Stimulated activated CD8-positive, alpha-beta memory T cell treated with anti-CD3 and anti-CD28 coated beads, Interleukin-15, amount 100 ng/mL, for 24 hours (primary cell): ENCODE measurements at places on chromosomes 12 and 14.

DNA sequence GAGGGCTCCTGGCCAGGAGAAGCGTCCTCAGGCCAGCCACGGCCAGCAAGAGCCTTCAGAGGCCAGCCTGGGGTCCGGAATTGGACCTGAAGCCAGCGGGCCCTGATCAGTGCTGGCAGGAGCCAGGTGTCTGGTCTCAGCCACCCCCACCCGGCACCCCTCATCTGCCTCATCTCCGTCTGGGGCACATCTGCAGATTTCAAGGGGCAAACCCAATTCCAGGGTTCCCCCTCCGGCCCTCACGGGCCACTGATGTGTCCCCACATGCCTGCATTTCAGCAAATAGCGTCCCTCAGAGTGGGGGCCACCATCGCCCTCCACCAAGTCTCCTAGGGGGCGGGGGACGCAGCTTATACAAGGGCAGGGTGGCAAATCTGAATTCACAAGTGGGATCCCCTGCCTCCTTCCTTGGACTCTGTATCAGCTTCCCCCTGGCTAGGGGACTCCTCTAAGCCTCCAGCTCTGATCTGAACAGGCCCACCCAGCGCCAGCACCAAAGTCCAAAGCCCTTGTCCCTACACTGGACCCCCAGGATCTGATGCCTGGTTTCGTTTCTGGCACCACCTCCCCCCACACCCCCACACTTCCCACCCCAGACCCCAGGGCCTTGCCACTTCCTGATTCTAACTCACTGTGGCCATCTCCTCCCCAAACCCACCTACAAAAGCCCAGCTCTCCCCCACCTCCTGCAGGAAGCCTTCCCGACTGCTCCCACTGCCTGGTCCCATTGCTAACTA lies 10.1 kb downstream of the TMEM179 start:
- no peak for DNase-seq

GRCh38 chr14:36582011-36582873 lies at the start of gene NKX2-8:
Gene NKX2-8, minus strand, starts transcription at chr14:36582614. Its CDS starts 225 bp downstream, at chr14:36582389.
- no peak for DNase-seq

DNA sequence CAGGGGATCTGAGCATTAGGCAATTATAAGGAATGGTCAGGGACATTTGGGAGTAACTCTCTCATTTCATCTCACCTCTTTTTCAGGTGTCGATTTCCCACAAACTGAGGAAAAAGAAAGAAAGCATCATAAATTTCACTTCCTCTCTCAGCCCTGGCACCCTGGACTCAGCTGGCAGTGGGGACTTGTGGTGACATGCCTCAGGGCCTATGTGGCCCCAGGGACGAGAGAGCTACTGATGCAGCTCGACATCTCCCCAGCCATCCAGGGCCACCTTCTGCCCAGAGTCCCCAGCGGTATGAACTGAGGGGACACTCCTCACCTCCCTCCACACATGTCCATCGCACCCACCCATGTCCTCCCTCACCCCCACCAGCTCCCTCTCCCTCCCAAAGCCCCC lies 11.7 kb downstream of the TNFRSF1A start:
- DNase-seq: no peak

DNA sequence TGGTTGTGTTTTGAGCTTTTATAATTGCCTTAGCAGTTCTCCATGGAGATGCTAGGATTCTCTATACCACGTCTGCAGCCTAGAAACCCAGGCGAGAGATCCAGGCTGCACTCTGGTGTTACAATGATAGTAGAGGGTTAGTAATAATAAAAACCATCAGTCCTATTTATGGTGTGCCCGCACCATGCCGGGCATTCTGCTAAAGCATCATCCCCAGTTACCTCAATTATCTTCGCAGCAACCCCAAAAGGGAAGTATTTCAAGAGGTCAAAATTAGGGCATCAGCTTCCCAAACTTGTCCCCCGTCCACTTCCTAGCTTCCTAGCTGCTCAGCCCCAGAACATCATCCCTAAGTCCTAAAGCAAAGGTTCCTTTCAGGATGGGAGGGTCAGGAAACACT lies 3.2 kb downstream of the SYNE3 start:
- DNase-seq: no peak

DNA sequence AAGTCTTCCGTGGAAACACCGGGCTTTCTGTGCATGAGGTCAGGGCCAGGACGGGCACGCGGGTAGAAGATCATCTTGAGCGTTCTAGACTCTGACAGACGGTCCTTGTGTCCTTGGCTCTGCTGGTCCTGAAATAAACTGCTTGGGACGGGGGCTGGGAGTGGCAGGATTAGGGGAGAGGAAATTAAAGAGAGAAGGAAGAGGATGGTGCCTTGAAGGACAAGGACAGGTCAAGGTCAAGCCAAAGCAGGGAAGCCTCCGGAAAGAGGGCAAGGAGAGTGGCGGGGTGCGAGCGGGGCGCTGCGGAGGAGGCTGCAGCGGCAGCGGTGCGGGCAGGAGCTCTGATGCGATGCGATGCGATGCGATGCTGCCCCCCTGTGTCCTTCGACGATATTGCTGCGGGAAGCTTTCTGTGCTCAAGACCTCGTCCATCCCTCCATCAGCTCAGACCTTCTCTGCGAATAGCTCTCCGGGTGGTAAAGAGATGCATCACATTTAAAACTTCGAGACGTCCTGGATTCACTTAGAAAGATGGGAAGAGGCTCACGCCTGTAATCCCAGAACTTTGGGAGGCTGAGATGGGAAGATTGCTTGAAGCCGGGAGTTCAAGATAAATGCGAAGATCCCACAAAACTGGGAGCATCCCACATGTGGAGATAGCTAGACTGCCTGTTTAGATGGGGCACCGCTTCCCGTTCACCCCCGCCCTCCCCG lies 110.1 kb upstream of the TMEM132D start:
- peak; percentile 9 for DNase-seq

DNA sequence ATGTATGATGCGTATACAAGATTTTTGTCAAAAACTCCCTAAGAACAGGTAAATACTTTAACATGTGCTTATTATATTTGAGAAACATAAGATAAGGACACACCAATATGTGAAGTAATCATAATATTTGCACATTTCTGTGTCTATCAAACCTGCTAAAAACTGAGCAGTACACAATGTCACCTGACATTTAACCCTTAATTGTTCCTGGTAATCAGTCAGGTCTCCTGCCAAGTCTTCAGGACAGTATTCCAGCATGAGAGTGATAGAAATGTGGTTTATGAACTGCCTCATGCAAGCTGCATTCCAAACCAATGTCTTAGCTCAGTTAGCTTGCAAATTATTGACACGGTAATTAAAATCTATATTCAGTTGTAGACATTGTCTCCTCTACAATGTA lies 4.2 kb downstream of the SOX5 start:
- no peak for DNase-seq

GRCh38 chr12:32895688-32896431 lies 717 bp downstream of the PKP2 start:
- DNase-seq: no peak

- no peak for DNase-seq
Measured at GRCh38 chr14:50542941-50543418, 10.6 kb upstream of the MAP4K5 start.

DNA sequence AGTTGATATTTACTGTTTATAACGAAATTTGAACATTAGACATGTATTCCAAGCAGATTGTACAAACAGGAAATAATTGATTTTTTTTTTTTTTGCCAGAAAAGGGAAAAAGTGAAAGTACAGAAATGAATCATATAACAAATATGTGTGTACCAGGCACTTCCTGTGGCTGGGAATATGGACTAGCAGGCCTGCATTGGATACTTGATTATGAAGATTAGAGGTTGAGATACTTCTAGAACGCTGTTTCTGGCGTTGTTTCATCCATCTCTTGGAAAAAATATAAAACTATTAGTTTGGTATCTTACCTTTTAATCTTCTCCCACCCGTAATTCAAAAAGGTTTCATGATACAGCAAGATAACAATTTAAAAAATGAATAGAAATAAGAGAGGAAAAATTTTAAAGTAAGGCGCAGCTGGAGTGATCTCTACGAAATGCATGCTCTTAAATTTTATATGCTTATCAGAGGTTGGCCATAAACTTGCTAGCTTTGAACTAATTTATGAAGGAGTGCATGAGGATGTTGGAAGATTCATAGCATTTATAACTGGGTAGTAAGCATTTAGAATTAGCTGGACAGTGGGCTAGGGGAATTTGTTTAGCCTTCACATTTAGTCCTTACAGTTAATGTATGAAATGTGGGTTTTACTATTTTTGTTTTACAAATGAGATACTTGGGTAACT lies 90.8 kb downstream of the AEBP2 start:
- no peak for DNase-seq

GRCh38 chr12:113392988-113393579 lies 10.6 kb downstream of the SDS start:
- no peak for DNase-seq
